ENCODE measurements at places on chromosomes 7 and 10.
A peak's percentile ranks its signal among the peaks of the same experiment; 100 is the strongest.

GRCh38 chr7:4959893-4960292 is 906 bp upstream of the MMD2 start:
- DNase-seq: no peak

DNA sequence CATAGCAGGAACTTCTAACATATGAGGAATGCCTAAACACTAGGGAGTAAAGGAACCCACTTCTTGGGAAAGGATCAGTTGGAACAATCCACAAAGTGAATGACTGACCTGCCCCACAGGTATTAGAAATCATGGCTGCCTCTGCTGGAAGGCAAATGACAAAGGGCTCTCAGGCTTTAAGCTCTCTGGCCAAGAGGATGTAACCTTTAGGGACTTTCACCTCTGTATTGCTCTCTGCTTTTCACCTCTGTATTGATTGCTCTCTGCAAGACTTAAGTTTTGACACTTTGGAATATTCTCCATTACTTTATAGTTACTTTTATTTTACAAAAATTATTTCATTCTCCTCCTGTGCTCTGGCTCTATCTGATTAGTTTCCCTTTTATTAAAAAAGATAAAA is 248.0 kb downstream of the LRRTM3 start:
- DNase-seq: no peak

DNA sequence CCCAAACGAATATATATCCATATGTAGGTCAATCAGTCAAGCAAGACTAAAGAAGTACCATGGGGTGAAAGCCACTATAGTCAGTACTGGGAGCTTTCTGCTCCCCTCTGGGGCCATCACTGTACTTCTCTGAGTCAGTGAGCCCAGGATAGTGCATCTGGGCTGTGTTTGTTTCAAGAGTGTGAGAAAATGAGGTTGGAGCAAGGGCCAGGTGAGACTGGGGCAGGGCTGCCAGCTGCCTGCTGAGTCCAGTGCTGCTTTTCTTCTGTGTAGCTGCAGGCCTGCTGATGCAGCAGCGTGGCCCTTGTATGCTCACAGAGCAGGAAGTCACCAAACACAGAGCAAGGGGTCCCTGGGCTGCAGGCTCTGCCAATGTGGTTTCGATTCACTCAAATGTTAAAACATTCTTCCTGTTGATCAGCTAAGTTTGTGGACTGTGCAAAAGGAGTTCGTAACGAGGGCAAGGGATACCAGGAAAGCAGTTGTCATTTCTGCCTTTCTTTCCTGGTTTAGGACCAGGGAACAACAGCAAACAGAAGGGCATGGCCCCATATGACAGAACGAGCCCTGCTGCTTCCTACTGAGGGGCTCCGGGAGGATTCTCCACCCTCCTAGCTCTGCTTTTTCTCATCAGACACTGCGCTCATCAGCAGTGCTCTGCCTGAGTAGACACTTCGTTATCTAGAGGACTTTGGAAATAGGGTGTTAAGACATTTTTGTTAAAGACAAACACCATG is 65.4 kb upstream of the TNS3 start:
- peak; percentile 80 for DNase-seq

DNA sequence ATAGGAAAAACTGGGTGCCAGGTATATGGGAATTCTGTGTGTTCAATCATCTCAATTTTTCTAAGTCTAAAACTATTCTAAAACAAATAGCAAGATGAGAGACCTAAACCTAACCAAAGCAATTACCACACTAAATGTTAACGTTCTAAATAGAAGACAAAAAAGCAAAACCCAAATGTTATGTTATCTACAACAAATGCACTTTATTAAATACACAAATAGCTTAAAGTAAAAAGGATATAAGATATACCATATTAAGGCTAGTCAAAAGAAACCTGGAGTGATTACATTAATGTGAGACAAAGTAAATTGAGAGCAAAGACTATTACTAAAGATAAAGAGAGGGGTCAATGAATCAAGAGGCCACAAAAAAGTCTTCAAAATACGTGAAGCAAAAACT is 81.4 kb downstream of the LARP4B start:
- no peak for DNase-seq

DNA sequence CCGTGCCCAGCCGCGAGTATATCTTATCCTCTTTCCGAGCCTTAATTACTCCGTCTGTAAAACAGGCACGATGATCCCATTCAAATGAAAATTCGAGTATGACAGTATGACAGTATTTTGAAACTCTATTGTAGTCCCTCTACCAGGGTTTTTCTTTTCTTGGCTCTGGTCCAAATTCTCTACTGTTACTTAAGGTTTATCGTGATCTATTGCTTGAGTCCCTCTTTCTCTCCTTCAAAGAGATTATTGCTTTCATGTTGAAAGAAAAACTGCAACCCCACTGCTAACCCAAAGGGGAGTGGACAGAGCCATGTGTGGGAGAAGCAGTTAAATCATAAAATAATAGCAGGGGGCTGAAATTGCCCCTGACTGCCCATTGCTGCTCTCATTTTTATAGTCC is 1156.6 kb upstream of the AUTS2 start:
- peak; percentile 97 for DNase-seq

GRCh38 chr10:119139464-119140067 is 25.9 kb downstream of the SFXN4 start:
- DNase-seq: peak; percentile 8

GRCh38 chr10:48475943-48476278 is 129.0 kb downstream of the ARHGAP22 start:
- no peak for DNase-seq

- no peak for DNase-seq
Measured at GRCh38 chr10:99569253-99569939, 36.7 kb downstream of the NKX2-3 start.

GRCh38 chr10:18886102-18886501 is 162.5 kb upstream of the MALRD1 start:
- no peak for DNase-seq

GRCh38 chr10:87931836-87932230 is 68.4 kb downstream of the PTEN start:
- peak; percentile 48 for DNase-seq

DNA sequence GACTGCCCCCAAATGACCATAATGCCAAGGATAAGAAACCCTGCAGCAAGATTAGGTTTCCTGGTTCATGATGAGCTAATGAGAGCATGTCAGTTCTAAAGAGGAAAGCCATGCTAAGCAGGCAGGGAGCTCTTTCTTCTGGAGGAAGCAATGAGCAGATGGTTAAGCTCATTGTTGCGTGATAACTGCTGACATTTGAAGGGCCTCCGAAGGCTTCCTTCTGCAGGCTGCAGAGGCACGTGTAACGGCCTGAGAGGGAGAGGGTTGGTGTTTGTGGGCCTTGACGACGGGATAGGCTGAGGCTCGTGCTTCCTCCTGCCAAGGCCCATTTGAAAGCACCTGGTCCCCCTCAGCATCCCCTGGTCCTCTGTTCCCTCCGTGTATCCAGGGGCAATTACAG is 63.5 kb upstream of the BTBD16 start:
- peak; percentile 22 for DNase-seq

GRCh38 chr7:46752881-46753366 is 829.0 kb downstream of the TNS3 start:
- no peak for DNase-seq

DNA sequence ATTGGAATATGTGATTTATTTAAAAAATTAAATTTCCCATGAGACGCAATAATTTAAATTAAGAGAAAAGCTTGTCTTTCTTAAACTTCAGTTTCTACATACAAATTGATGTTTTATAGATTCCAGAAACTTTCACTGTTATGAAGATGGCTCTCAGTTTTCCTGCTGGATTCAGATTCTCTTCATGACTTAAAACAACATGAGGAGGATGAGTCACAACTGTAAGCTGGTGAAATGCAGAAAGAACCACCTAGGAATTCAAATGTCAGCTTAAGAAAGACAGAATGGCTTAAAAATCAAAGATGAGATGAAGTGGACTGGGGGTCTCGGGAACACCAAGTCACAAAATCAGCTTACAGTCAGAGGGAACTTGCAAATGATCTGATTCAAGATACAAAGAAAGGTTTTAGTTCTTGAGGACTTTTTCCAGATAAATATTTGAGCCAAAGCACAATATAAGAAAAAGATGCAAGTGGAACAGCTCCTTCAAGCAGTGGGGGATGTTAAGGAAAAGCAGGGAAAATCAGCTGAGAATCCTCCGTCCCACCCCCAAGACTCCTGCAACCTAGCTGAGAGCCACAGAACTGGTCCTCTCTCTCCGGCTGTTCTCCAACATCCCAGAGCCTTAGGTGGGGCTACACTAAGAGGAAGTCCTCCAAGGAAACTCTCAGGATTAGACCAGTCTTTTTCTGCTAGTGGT is 279.8 kb downstream of the KCNMA1 start:
- no peak for DNase-seq

DNA sequence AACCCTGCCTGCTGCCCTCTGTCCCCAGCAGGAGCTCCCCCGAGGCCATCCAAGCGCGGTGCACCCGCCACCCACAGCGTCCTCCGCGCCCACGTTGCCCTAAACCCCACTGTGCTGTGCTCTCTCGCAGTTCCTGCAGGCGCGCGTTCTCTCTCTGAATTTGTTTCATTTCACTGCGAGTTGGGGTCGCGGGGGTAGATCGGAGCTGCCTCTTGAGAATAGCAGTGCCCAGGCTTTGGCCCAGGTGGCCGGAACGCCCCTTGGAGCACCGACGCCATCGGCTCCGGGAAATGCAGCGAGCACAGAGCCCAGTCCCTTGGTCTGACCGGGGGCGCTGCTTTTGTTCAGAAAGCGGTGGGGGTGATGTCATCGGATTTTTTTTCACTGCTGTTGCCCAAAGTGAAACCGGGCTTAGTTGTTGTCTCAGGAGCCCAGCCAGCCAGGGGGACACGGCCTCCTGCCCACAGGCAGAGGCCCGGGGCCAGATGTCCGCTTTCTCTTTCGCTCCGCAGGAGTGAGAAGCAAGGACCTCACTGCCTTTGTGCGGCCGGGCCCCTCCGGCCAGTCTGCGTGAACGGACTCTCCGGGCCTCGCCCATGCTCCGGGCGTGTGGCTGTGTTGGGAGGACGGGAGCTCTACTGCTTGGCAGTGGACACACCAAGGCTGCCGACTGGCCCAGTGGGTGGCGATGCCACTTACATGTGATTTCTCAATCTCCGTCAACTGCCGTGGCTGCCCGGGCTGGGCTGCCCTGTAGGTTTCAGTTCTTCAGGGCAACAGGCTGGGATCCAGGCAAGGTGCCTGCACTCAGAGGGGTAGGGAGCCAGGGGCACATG is 43.1 kb downstream of the FOXK1 start:
- no peak for DNase-seq

DNA sequence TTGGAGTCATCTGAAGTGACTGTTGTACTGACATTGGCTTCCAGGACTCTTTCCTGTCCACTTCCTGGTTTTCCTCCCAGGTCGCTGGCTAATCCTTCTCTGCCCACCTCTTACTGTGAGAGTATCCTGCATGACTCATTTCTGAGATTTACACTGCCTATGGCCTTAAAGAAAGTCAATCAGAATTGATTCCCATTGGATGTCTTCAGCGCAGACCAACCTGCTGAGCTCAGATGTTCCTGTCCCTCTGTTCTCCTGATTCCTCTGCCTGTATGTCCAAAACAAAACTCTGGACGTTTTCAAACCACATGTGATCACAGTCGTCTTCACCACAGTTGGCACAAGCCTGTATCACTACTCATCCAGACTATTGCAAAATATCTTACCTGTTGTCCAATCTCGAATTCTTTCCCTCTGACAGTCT is 262.1 kb downstream of the CREB5 start:
- DNase-seq: peak; percentile 61

- DNase-seq: peak; percentile 76
Measured at GRCh38 chr10:79070606-79071395, 2.0 kb downstream of the ZMIZ1 start.

- DNase-seq: peak; percentile 56
Measured at GRCh38 chr7:67392596-67393438, 396.2 kb downstream of the TYW1 start.

DNA sequence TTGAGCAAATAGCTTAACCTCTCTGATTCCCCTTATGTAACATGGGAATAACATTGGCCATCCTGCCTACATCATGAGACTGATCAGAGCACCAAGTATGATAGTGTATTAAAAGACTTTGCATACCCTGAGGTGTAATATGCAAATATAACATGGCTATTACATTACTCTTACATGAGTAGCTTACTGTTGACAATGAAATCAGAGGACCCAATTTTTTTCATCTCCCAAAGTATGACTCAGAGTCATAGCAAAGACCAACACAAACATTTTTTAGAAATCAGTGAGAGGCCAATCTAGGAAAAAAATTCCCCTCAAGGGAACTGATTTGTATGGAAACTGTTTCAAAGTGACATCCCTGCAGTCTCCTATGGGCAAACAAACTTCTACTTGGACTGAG is 47.0 kb upstream of the TMEM140 start:
- DNase-seq: no peak

DNA sequence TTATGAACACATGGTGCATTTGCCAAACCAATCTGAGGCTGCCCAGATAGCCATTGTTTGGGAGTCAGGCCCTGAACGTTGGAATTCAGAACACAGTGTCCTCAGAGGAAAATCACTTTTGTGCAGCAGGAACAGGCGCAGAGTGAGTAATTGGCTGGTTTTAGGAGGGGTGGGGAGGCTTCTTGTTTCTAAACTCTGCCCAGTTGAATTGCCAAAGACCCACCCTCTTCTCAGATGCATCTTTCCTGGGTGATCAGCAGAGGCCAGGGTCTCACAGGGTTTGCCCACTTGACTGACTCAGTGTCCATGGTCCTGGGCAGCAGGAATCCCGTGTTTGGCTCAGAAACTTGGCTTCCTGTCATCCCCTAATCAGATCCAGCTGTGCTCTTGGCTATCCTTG is 24.3 kb downstream of the PRLHR start:
- DNase-seq: no peak

GRCh38 chr10:85610381-85611092 is 756.1 kb downstream of the GRID1 start:
- DNase-seq: no peak

- no peak for DNase-seq
Measured at GRCh38 chr7:81273601-81274397, 354.9 kb upstream of the SEMA3C start.

DNA sequence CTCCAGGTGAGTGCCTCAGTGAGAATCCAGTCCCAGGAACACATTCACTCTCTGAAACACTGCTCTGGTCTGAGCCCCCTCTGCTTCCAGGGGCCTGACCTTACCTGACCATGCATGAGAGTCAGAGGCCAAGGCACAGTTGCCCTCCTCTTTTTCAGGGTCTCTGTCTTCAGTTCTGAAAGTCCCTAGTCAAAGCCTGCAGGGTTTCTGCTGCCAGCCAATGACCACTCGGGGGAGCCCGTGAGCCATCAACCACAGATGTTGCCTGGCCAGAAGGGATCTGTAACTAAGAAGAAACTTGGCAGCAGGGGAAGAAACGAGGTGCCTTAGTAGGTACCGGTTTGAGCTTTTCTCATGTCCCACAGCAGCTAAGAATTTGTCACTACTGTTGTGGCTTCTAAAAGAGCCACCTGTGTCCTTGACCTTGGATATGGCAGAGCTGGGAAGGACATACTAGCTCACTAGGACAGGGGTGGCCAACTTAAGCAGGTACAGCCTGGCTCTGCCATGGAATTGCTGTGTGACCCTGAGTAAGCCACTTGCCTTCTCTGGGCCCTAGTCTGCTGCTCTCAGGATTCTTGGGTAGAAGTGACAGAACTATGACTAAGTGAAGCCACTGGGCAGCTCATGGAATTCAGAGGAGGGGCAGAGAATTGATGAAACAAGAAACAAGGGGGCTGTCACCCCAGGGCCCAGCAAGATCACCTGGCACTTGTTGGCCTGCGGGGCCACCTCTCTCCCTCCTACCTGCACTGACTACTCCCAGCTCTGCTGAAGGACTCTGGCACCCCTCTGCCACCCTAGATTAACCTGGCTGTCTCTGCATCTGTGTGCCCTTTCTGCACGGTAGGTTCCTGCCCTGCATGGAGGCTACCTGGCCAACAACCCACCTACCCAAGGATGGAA is 83.8 kb upstream of the GPR26 start:
- peak; percentile 29 for DNase-seq

- peak; percentile 52 for DNase-seq
Measured at GRCh38 chr7:39357648-39358047, 208.6 kb upstream of the YAE1 start.
